ENCODE measurements at places on chromosomes 5 and 9.

DNA sequence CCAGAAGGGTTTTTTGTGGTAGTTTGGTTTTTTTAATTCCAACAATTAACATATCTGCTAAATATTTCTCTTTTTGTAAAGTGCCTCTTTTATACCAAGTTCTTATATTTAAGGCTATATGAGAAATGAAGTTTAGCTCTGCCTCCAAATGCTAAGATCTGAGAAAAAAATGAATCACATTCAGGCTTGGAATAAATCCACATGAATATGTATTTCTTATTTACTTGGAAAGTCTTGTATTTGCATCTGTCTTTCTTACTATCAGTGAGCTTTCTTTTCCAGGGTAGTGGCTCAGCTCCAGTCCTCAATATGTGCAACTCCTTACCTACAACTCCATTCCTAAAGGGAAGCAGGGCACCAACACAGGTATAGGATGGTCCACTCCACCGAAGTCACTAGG is 127.9 kb downstream of the GLIS3 start:
- DNase-seq, result no peak

DNA sequence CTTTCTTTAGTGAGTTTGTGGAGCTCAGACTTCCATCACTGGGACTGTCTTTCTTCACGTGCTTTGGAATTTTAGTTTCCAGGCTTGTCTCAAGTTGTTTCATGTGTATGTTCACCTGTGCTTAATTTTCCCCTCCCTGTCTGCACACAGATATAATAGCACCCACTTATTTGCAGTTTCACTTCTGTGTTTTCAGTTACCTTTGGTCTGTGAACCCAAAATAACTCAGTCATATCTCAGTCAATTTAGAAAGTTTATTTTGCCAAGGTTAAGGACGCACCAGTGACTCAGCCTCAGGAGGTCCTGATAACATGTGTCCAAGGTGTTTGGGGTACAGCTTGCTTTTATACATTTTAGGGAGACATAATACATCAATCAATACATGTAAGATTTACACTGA is 330.4 kb downstream of the ICE1 start:
- no peak for DNase-seq

- DNase-seq, result no peak
Observed at GRCh38 chr5:10167806-10168205, 81.9 kb downstream of the ATPSCKMT start.

- DNase-seq, result peak; percentile 81
Observed at GRCh38 chr5:126780165-126780827, 3.4 kb downstream of the LMNB1 start.

- no peak for DNase-seq
Observed at GRCh38 chr5:175797521-175798038, 73.8 kb upstream of the CPLX2 start.

GRCh38 chr9:14056316-14056861 is 257.6 kb downstream of the NFIB start:
- DNase-seq, result no peak

DNA sequence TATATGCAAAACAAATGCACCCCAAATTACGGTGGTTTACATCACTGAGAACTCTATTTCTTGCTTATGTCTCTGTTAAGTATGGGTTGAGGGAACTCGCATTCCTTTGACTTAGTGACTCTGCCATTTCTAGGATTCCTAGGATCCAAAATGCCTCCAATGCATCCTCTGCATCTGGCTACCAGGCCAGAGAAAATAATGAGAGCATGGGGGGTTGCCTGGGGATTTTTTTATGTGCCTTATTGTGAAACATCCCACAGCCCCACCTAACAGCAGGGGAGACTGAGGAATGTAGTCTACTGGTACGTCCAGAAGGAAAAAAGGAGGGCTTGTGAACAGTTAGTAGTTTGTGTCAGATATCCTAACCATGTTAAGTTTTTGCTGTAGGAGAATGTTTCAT is 466.0 kb upstream of the ARRDC3 start:
- DNase-seq, result peak; percentile 37

DNA sequence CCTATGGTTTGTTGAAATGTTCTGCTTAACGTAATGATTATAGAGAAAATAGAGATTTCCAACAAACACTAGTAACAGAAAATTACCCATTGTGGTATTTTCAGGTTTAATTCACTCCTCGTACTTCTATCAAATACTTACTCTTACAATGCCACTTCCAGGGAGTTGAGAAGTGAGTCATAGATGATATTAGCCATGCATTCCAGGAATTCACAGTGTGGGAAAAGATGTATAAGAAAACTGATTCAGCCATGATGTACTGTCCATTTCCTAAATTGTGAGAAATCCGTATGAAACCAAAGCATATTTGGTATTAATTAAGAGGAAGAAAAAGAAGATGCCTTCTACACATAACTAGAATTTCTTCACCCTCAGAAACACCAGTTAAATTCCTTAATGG is 1854.6 kb upstream of the WWC1 start:
- DNase-seq, result peak; percentile 59

GRCh38 chr5:14411216-14411615 is 170.4 kb upstream of the OTULINL start:
- DNase-seq, result no peak

DNA sequence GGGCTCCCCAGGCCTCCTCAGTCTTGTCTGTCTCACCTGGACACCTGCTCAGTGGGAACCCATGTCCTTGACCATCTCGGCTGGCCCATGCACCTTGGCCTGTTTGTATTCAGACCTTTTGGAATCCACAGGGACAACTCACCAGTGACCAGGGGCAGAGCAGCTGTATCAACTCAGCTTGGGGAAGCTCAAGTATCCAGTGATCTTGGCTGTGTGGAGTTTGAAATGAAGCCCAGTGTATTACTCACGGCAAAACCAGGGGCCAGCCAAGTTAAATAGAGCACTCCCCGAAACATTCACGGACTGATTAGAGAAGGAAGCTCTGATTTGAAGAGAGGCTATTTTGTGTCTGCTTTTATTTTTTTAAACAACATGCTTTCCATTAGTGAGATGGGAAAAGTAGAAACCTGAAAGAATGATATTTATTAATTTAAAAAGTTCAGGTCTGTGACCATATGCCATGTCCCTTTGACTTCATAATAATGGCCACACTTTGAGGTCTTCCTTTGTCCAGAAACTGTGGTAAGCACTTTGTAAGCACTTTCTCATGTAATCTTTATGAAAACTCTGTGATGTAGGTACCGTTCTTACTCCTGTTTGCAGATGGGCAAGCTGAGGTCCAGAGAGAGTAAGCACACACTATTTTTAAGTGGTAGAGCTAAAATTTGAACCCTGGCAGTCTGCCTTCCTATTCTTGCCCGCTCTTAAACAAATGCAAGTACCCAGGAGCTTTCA is 656.5 kb downstream of the BNC2 start:
- peak; percentile 99 for DNase-seq

- no peak for DNase-seq
Observed at GRCh38 chr5:168609806-168610482, 30.8 kb upstream of the PANK3 start.

DNA sequence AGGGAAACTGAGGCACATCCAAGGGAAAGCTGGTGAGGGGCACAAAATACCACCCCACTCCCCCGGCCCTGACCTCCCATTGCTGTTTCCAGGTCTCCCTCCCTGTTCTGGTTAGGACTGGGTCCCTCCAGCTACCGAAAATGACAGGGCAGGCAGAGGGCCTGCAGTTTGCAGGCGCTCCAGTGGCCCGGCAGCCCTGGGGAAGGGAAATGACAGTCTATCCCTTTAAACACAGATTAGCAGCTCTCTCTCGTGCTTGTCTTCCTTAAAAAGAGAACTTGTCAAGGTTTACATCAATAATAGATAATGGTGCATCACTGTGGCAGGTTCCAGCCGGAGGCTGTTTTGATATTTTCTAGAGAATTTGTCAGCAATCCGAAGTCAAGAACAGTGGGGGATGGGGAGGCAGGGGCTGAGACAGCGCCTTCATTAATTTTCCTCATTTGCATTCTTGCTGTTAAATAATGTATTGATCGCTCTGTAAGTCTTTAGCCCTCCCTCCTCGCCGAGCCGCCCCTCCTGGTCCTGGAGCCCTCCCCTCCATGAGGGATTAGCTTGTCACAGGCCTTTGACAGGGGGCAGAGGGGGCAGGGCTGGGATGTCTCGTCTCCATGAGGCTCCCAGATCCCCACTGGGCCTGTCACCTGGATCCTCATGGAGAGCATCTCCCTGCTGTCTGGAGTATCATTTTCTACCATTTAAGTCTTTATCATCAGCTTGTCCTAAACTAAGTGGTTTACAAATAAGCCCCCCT is 45.0 kb upstream of the RAPGEF1 start:
- DNase-seq, result no peak

DNA sequence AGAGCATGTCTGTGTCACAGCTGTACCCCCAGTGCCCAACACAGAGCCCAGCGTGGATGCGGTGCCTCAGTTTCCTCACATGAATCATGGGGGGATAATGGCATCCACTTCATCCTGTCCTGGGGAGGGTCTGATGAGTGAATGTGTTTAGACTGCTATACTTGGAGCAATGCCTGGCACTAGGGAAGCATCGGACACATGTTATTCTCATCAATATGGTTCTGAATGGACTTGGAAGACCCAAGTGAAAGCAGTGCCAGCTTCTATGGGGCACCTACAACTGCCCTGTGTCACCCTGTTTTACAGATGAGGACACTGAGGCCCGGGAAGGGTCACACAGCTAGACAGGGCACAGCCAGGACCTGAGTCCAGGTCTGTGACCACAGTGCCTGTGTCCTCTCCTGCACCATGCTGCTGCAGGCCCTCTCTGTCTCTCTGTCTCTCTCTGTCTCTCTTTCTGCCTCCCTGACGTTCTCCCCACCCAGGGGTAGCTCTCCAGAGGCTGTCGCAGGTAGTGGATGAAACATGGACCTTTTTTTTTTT is 42.3 kb upstream of the NEK6 start:
- DNase-seq, result no peak

DNA sequence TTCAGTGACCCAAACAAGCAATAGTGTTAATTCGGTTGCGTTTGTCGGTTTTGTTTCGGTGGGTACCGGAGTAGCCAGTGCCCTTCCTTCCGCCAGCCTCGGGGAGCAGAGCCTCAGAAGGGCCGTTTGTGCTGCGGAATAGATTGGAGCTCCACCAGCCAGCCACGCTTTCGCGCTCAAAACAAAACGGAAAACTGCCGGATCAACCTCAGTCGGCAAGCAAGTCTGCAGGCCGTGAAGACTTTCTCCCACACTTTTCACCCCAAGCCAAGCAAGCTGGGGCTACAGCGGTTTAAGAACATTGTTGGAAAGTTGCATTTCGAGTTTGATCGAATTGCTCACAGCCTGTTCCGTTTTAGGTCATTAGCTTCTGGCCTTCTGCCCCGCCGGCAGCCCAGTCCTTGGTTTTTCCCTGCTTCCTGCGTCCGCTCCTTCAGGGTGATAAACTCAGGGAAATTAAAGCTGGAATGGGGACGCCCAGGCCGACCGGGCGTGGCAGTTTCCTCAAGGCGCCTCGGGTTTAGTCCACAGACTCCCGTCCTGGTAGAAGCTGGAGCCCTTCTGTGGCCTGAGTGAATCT is 803 bp upstream of the CCNO start:
- DNase-seq, result peak; percentile 38

DNA sequence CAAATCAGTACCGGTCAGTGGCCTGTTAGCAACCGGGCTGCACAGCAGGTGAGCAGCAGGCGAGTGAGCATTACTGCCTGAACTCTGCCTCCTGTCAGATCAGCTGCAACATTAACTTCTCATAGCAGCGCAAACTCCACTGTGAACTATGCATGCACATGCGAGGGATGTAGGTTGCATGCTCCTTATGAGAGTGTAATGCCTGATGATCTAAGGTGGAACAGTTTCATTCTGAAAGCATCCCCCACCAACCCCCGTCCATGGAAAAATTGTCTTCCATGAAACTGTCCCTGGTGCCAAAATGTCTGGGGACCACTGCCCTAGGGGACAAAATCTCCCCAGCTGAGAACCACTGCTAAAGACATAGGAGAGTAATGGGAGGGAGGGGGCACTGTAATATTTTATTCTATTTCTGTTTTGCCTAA is 51.1 kb downstream of the P4HA2 start:
- no peak for DNase-seq

DNA sequence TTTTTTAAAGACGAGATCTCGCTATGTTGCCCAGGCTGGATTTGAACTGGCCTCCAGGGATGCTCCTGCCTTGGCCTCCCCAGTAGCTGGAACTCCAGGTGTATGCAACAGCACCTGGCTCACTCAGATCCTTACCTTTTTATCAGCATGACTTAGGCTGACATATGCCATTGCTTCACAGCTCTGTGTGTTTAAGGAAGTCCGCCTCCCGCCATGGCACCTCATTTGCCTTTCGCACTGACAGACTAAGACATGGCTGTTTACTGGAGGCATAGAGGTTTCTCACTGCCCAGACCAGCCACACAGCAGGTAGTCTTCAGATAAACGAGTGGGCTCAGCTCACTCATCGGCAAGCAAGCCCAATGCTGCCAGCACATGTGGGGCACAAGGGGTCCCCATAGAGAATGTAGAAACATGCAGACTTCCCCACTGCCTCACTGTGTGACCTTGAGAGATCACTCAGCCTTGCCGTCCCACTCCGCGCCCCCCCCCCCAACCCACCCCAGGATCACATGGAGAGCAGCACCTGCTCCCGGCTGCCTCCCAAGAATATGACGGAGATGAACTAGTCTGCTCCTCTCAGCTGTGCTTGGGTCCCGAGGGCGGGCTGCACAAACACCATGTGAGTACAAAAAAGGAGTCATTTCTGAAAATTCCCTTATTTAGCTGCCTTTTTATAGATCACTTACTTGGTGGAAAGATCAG is 62.8 kb downstream of the DCP2 start:
- no peak for DNase-seq

DNA sequence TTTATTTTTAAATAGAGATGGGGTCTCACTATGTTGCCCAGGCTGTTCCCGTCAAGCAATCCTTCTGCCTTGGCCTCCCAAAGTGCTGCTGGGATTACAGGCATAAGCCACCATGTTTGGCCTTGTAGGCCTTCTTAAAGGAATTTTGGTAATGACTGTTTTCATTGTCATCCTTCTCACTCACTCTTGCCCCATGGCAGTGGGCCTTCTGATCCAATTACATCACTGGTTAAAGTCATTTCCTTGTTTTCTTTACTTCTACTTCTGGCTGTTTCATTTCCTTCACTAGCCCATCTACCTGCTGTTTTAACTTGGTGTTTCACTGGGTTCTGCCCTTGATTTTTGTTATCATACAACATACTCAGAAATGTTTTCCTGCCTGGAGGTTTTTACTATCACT is 20.1 kb upstream of the NIM1K start:
- DNase-seq, result no peak

DNA sequence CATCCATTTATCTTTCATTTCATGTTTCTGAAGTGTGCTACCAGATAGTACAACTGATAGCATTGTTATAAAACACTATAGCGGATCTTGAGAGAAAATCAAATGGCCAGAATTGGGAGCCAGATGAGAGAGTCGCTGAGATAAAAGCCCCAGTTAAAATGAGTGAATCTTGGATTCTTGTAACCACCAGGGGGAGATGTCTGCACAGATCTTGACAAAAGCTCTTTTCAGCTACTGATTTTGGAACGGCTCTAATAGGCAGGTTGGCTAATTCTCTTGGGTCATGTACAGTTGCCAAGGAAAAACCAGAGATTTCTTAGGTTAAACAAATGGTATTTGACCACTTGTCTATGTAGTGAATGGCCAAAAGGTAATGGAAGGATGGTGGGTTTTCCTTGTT is 21.7 kb downstream of the F2RL2 start:
- peak; percentile 73 for DNase-seq
